ENCODE measurements at places on chromosomes 2 and 18. TPM values are rescaled to one million over a fixed set of nuclear protein-coding genes. Genes with fewer than 3 reads are reported as not detected.
A peak's percentile ranks its signal among the peaks of the same experiment; 100 is the strongest.

GRCh38 chr2:230700447-230700846 lies 12.2 kb upstream of the CAB39 start:
- no peak for DNase-seq

- no peak for DNase-seq
These were observed 263.2 kb downstream of the LTBP1 start for GRCh38 chr2:33209976-33210375.

Gene SCYGR3
- not detected for total RNA-seq

DNA sequence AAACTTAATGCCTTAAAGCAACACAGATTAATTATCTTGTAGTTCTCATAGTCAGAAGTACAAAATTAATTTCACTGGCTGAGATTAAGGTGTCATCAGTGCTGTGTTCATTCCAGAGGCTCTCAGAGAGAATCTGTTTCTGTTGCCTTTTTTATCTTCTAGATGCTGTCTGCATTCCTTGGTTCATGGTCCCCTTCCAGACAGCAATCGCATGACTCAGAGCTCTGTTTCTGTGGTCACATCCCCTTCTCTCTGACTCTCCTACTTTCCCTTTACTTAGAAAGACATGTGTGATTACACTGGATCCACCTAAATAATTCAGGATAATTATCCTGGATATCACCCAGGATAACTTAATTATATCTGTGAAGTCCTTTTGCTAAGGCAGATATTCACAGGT lies 148.6 kb downstream of the MAIP1 start:
- DNase-seq: no peak

DNA sequence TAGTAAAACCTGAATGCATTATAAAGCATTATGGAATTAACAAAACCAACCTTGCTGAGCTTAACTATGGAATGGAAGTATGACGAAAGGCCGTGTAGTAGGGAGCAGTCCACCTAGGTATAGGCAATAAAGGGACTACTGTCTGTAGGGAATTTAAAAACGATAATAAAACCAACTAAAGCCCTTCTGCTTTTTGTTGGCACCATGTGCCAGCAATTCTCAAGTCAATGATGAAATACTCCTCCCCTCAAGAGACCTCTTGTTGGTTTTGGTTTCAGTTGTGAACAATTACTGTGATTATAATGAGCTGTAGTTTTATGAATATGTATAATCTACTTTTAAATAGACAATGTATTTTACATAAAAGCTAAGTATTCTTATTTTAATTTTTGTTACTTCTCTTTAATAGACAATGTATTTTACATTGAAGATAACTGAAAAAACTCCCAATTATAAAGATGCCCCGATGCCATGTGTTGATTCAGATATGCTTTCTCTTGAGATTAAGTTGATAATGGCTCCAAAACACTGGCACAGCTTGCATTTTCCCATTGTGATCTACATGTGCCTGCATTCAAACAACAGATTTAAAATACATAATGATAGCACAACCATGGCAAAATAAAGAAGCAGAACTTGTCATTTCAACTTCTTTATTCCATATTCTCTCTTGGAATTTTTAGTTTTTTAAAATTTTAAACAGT lies 55.5 kb upstream of the ZDBF2 start:
- DNase-seq: no peak

DNA sequence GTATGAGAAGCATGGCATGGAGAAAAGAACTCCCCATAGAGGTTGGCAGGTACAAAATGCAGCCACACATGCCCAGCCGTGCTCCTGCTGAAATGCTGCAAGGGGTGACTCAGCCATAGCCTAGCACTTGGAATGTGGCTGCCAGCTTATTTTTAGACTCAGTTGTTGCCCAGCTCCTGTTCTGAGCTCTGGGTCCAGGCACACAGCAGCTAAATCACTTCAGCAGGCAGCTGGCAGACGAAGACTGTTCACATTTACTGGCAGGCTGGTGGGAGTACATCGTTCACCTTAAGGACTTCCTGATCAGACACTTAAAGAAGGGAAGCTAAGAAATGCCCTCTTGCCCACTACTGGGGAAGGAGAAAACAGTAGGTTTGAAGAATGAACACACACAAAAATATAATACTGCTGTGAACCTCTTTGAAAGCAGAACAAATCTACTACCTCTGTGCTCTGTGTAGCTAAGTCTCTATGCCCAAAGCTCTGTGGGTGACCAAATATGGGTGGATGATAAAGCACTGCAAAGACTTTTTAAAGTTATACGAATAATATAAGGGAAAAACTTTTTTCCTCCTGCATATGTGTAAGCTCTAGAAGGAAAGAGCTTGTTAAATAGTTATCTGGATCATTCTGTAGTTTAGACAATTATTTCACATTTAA lies 146.1 kb downstream of the LNPK start:
- no peak for DNase-seq

DNA sequence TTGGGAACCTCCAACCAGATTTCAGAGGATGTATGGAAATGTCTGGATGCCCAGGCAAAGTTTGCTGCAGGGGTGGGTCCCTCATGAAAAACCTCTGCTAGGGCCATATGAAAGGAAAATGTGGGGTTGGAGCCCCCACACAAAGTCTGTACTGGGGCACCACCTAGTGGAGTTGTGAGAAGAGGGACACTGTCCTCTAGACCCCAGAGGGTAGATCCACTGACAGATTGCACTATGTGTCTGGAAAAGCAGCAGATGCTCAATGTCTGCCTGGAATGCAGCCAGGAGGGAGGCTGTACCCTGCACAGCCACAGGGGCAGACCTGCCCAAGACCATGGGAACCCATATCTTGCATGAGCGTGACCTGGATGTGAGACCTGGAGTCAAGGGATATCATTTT lies 573.7 kb upstream of the NXPH2 start:
- no peak for DNase-seq

- DNase-seq: no peak
These were observed 45.6 kb downstream of the ZNF519 start for GRCh38 chr18:14086458-14087231.

Gene TWIST2
- not detected for total RNA-seq

- no peak for DNase-seq
These were observed 494.4 kb downstream of the SOX11 start for GRCh38 chr2:6186332-6187151.

GRCh38 chr2:56770490-56770889 lies 586.7 kb downstream of the CCDC85A start:
- DNase-seq: no peak

DNA sequence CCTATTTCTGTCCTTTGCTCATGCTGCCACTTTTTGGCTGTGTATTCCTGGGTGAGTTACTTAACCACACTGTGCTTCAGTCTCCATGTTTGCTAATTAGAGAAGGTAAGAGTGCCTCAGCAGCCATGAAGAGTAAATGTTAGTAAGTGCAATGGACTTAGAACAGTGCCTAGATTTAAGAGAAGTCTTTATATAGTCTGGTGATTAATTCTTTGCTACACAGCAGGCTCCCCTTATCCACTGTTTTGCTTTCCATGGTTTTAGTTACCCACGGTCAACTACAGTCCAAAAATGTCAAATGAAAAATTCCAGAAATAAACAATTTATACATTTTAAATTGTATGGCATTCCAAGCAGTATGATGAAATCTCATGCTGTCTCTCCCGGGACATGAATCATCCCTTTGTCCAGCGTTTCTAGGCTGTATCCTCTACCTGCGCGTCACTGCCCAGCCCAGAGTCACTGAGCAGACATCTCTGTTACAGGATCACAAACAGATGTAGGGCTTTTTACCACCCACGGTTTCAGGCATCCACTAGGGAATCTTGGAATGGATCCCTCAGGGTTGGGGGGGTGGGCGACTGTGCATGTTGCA lies 91.0 kb downstream of the CTIF start:
- no peak for DNase-seq

Gene LBX2
- 0.69 TPM for total RNA-seq

- DNase-seq: no peak
These were observed 549.6 kb downstream of the FBXO15 start for GRCh38 chr18:73597832-73598615.

Gene NAGK
- 175 TPM for total RNA-seq

DNA sequence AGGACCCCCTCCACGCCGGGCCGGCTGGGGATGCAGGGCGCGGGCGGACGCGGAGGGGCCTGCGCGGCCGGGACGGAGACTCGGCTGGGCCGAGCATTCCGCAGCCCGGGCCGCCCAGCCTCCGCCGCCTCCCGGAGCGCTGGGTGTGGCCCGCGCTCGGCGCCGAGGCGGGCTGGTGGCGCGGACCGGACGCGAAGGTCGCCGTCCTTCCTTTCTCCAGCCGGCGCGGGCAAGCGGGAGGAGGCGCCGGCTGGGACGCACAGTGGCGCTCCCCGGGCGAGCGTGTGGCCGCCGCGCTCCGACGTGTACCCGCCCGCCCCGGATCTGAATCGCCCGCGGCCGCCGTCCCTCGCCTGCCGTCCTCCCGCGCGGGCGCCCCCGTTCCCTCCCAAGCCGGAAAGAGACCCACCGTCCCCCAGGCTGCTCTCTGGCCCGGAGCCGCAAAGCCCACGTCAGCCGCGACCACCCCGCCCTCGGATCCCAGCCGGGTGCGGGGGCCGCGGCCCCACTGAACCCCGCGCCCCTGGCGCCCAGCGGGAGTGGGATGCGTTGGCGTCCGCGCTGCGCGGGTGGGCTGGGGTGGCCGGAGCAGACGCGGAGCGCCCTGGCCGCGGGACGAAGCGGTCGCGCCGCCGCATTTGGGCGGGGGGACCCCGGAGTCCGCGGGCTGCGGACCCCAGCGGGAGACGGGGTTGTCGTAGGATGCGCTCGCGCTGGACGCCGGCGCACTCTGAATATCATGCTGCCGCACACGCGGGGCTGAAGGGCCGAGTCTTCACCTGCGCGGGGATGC lies 634 bp downstream of the SPATS2L start:
- DNase-seq: peak; percentile 25

GRCh38 chr2:203867561-203868200 lies at the start of gene CTLA4:
TSS of gene CTLA4 (plus strand) at chr2:203867771. CDS start at chr2:203867943, 172 bp downstream.
- DNase-seq: no peak
